ENCODE measurements at places on chromosomes 2 and 18. TPM values are rescaled to one million over a fixed set of nuclear protein-coding genes. Genes with fewer than 3 reads are reported as not detected.

Gene CAPG
- total RNA-seq, result 32.8 TPM

DNA sequence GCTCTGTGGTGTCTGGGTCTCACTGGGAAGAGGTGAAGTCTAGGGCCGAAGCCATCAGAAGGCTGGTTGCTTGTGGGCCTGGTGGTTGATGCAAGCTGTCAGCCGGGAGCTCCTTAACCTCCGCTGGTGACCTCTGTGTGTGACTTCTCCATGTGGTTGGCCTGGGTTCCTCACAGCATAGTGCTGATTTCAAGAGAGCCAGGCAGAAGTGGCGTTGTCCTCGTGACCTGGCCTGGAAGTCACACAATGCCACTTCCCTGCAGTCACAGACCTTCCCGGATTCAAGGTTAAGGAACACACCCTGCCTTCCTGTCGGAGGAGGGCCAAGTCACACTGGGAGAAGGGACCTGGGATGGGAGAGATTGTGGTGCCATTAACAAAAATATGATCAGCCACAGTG lies 303.7 kb upstream of the HS6ST1 start:
- DNase-seq, result no peak
- no peaks in the 10 kb centered on the region for H3K27me3 ChIP-seq
- no peak overlapping the region for H3K27ac ChIP-seq
- peaks cover 37% of the 10 kb centered on the region for H3K4me1 ChIP-seq
- H3K36me3 ChIP-seq, result no peaks in the 10 kb centered on the region

DNA sequence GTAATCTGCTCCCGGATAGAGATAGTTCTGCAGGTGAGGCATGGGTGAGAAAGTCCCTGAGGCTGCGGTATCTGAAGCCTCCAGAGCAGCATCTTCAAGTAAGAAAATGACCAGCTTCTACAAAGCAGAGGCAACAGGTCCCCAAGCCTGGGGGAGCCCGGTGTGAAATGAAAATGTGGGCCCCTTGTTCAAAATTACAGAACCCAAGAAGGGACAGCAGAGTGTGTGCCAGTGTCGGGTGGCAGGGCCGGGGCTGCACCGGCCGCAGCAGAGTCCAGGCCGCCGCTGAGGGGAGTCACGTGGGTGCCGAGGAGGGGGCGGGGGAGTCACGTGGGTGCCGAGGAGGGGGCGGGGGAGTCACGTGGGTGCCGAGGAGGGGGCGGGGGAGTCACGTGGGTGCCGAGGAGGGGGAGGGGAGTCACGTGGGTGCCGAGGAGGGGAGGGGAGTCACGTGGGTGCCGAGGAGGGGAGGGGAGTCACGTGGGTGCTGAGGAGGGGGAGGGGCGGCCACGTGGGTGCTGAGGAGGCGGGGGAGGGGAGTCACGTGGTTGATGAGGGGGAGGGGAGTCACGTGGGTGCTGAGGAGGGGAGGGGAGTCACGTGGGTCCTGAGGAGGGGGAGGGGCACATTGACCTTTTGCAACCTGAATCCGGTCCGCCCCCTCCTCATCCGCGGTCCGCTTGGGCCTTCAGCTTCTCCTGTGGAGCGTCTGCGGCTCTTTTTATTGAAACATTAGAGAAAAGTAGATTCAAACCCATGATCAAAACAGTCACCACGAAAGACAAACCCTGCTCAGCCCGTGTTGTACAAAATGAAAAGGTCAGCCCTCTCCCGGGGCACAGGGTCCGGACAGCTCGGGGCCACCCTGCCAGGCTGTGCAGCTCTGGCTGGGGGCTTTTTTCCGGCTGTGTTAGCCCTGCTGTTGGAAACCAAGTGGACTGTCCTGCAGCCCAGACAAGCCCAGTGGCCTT lies 10.4 kb downstream of the COLEC11 start:
- H3K27ac ChIP-seq, result no peak overlapping the region
- no peaks in the 10 kb centered on the region for H3K4me1 ChIP-seq

Gene SERPINB13
- total RNA-seq, result not detected

- no peak for DNase-seq
- peaks cover 46% of the 10 kb centered on the region for H3K4me1 ChIP-seq
- no peaks in the 10 kb centered on the region for H3K27me3 ChIP-seq
- peak overlapping the region; percentile 76 for H3K4me3 ChIP-seq
Measured at GRCh38 chr2:223723954-223724411, 113.4 kb downstream of the AP1S3 start.

GRCh38 chr2:64915510-64915900 lies 73.7 kb upstream of the SLC1A4 start:
- H3K4me3 ChIP-seq, result no peak overlapping the region
- no peaks in the 10 kb centered on the region for H3K36me3 ChIP-seq
- no peak for DNase-seq
- no peak overlapping the region for H3K27ac ChIP-seq
- H3K27me3 ChIP-seq, result no peaks in the 10 kb centered on the region

DNA sequence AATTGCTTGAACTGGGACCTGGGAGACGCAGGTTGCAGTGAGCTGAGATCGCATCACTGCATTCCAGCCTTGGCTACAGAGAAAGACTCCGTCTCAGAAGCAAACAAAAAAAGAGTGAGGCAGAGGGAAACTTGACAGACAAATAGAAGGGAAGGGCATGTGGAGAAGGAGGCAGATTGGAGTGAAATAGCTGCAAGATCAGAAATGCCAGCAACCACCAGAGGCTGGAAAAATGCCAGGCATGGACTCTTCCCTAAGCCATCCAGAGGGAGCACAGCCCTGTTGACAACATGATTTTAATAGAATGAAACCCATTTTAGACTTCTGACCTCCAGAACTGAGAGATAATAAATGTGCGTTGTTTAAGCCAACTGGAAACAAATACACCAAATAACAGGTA lies 447.2 kb upstream of the SPHKAP start:
- H3K27ac ChIP-seq, result no peak overlapping the region
- DNase-seq, result no peak
- no peaks in the 10 kb centered on the region for H3K36me3 ChIP-seq
- H3K4me1 ChIP-seq, result no peaks in the 10 kb centered on the region

GRCh38 chr2:99641999-99642398 lies 152.2 kb upstream of the REV1 start:
- H3K27ac ChIP-seq, result no peak overlapping the region
- H3K36me3 ChIP-seq, result peaks cover 30% of the 10 kb centered on the region
- no peaks in the 10 kb centered on the region for H3K27me3 ChIP-seq
- no peak overlapping the region for H3K4me3 ChIP-seq
- peaks cover 15% of the 10 kb centered on the region for H3K4me1 ChIP-seq
- no peak for DNase-seq

GRCh38 chr2:219433666-219434467 lies 776 bp upstream of the SPEG start:
- no peak overlapping the region for H3K27ac ChIP-seq
- peaks cover 1% of the 10 kb centered on the region for H3K4me1 ChIP-seq
- no peak overlapping the region for H3K4me3 ChIP-seq
- H3K36me3 ChIP-seq, result no peaks in the 10 kb centered on the region
- no peaks in the 10 kb centered on the region for H3K27me3 ChIP-seq

- DNase-seq, result peak; percentile 75
- H3K4me3 ChIP-seq, result no peak overlapping the region
- peaks cover 2% of the 10 kb centered on the region for H3K27me3 ChIP-seq
- H3K36me3 ChIP-seq, result no peaks in the 10 kb centered on the region
- H3K4me1 ChIP-seq, result peaks cover 1% of the 10 kb centered on the region
Measured at GRCh38 chr2:126887506-126887905, 11.2 kb upstream of the TEX51 start.

- DNase-seq, result no peak
- no peaks in the 10 kb centered on the region for H3K27me3 ChIP-seq
- no peaks in the 10 kb centered on the region for H3K36me3 ChIP-seq
- H3K4me3 ChIP-seq, result no peak overlapping the region
- H3K4me1 ChIP-seq, result no peaks in the 10 kb centered on the region
Measured at GRCh38 chr2:193371200-193371599, 1176.5 kb upstream of the TMEFF2 start.

GRCh38 chr2:219947575-219947974 lies 320.1 kb downstream of the SLC4A3 start:
- peak overlapping the region; percentile 52 for H3K27ac ChIP-seq
- no peak for DNase-seq

DNA sequence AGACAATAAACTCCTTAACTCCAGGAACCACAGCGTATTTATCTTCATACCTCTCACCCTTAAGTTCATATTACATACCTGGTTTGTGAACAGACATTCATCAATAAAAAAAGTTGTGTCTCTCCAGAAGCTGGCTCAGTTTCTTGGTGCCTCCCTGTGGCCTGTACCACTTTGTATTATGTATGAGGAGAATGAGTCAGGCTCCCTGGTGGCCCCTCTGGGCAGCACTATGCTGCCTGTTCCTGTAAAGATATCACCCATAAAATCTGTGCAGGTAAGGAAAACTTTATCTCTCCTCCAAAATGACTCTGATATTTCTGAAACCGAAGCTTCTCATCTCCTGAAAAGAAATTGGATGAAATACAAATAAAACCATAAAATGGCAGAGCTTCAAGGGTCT lies 198.4 kb upstream of the NT5C1B start:
- no peaks in the 10 kb centered on the region for H3K27me3 ChIP-seq
- peaks cover 49% of the 10 kb centered on the region for H3K4me1 ChIP-seq
- no peak for DNase-seq
- H3K4me3 ChIP-seq, result no peak overlapping the region
- peak overlapping the region; percentile 82 for H3K27ac ChIP-seq

Gene TYMS
- 35.7 TPM for total RNA-seq

- no peaks in the 10 kb centered on the region for H3K4me1 ChIP-seq
- no peaks in the 10 kb centered on the region for H3K36me3 ChIP-seq
- no peak overlapping the region for H3K27ac ChIP-seq
- no peak for DNase-seq
Measured at GRCh38 chr2:113093613-113093977, 25.8 kb downstream of the IL1F10 start.

- no peaks in the 10 kb centered on the region for H3K27me3 ChIP-seq
- H3K4me1 ChIP-seq, result no peaks in the 10 kb centered on the region
- H3K27ac ChIP-seq, result no peak overlapping the region
- no peak for DNase-seq
Measured at GRCh38 chr2:117935456-117935855, 78.4 kb downstream of the CCDC93 start.

Gene B4GALT6
- total RNA-seq, result 13.9 TPM

Gene EMILIN2
- 2.8 TPM for total RNA-seq

- no peak overlapping the region for H3K27ac ChIP-seq
- no peak overlapping the region for H3K4me3 ChIP-seq
- no peak for DNase-seq
- H3K4me1 ChIP-seq, result no peaks in the 10 kb centered on the region
- no peaks in the 10 kb centered on the region for H3K27me3 ChIP-seq
Measured at GRCh38 chr2:7570247-7570646, 653.0 kb downstream of the RNF144A start.

Gene LAMA1
- total RNA-seq, result 0.30 TPM

Gene STARD6
- total RNA-seq, result not detected

DNA sequence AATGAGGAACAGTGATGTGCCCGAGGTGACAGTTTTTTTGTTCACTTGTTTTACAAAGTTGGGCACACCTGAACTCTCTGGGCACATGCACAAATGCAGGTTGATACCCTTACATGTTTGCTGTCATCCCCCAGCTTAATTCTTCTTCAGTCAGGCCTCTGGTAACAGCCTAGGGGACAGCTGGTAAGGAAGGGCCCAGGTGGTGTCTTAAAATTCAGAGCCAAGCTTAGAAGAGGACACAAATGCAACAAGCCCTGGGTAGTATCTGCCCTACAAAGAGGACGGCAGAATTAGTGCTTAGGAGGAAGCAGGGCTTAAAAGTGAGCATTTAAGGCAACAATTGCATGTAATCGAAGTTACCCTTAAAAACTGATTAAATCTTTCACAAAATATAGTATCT lies 171.9 kb upstream of the ACAA2 start:
- H3K4me1 ChIP-seq, result no peaks in the 10 kb centered on the region
- peaks cover 11% of the 10 kb centered on the region for H3K27me3 ChIP-seq
- DNase-seq, result no peak
- no peaks in the 10 kb centered on the region for H3K36me3 ChIP-seq
- no peak overlapping the region for H3K4me3 ChIP-seq

GRCh38 chr18:38884050-38884449 lies 1318.5 kb upstream of the CELF4 start:
- no peak overlapping the region for H3K27ac ChIP-seq
- no peaks in the 10 kb centered on the region for H3K4me1 ChIP-seq
- H3K4me3 ChIP-seq, result no peak overlapping the region
- H3K36me3 ChIP-seq, result no peaks in the 10 kb centered on the region
- DNase-seq, result no peak

Gene DYNAP
- not detected for total RNA-seq

GRCh38 chr2:41283079-41283775 lies 764.6 kb upstream of the PKDCC start:
- H3K27ac ChIP-seq, result no peak overlapping the region
- H3K36me3 ChIP-seq, result no peaks in the 10 kb centered on the region
- H3K4me1 ChIP-seq, result no peaks in the 10 kb centered on the region
- no peak overlapping the region for H3K4me3 ChIP-seq
- peaks cover 2% of the 10 kb centered on the region for H3K27me3 ChIP-seq

GRCh38 chr2:201644001-201644400 lies 698 bp upstream of the TMEM237 start:
- no peaks in the 10 kb centered on the region for H3K36me3 ChIP-seq
- H3K4me3 ChIP-seq, result peak overlapping the region; percentile 92
- peaks cover 19% of the 10 kb centered on the region for H3K4me1 ChIP-seq

- H3K4me3 ChIP-seq, result no peak overlapping the region
- no peak for DNase-seq
- no peak overlapping the region for H3K27ac ChIP-seq
- H3K4me1 ChIP-seq, result no peaks in the 10 kb centered on the region
- no peaks in the 10 kb centered on the region for H3K36me3 ChIP-seq
Measured at GRCh38 chr2:26483957-26484565, 6.1 kb upstream of the OTOF start.

Gene SF3B1
- 282 TPM for total RNA-seq

GRCh38 chr18:36446059-36446458 lies 148.5 kb downstream of the FHOD3 start:
- H3K27ac ChIP-seq, result no peak overlapping the region
- H3K27me3 ChIP-seq, result no peaks in the 10 kb centered on the region
- peaks cover 61% of the 10 kb centered on the region for H3K4me1 ChIP-seq
- no peaks in the 10 kb centered on the region for H3K36me3 ChIP-seq

GRCh38 chr2:205580212-205580987 lies 101.9 kb upstream of the NRP2 start:
- DNase-seq, result no peak
- H3K36me3 ChIP-seq, result peaks cover 14% of the 10 kb centered on the region
- no peak overlapping the region for H3K27ac ChIP-seq
- no peaks in the 10 kb centered on the region for H3K27me3 ChIP-seq
- no peak overlapping the region for H3K4me3 ChIP-seq

DNA sequence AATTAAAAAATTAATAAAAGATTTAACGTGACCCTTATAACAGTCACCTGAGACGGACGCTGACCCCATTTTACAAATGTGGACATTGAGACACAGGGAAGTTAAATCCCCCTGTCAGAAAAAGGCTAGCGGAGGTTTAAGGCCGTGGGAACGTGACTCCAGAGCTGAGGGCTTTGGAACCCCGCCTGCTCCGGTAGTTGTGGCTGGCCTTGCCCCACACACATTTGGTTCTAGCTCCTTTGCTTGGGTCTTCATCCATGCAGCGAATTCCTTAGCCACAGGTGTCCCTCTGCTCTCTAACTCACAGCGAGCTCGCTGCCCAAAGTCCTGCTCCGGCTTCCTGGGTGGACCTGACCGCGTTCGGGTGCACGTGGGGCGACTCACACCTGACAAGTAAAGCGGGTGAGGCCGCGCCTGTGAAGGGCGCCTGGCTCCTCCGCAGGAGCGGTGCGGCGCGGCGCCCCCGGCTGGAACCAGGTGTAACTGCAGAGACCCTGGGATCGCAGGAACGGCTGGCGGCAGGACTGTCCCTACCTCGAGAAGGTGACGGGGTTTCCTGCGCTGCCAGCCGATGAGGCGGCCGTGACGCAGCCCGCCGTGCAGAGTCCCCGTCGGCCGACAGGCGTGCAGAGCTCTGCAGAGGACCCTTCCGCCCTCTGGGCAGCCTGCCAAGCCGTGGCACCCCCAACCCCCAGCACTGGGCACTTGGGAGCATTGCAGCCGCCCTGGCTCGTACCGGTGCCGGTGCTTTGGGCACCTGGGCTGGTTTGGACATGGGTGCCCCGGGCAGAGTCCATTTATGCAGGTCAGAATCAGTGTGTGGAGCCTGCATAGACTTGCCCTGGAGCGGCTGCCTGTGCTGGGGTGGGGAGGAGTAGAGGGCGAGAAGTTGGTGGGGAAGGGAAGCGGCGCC lies 2.4 kb upstream of the PROC start:
- H3K4me3 ChIP-seq, result no peak overlapping the region
- H3K4me1 ChIP-seq, result peaks cover 68% of the 10 kb centered on the region
